ENCODE measurements at places on chromosomes 3 and 15.
A peak's percentile ranks its signal among the peaks of the same experiment; 100 is the strongest.

- no peak for DNase-seq
Measured at GRCh38 chr3:136979684-136980083, 21.9 kb downstream of the IL20RB start.

GRCh38 chr15:38750786-38751185 is 186.2 kb upstream of the RASGRP1 start:
- no peak for DNase-seq

DNA sequence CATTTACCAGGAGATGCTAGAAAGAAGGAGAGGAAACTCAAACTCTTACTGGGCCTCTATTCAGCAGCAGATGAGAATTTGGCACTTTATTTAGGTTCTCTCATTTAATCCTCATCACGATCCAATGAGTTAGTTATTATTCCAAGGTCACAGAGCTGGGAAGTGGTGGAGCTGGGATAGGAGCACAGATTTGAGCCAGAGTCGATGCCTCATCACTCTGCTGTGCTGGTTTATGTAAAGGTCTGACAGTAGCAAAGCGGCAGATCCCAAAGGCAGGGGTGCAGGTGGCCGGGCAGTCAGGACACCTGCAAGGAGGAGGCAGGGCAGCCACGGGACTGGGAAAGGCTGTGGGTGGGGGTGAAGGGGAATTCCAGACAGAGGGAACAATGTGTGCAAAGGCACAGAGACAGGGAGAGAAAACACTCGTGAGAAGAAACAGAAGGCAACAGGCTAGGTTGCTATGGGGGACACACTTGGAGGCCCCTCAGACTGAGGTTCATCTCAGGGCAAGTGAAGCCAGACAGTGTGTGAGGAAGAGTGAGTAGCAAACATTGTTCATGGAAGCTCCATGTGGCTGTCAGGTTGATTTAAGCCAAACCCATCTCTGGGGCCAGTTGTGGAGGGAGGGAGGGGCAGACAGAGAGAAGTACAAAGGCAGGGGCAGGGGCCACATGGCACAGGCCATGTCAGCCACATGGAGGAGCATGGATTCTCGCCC is 26.8 kb downstream of the RAB6B start:
- no peak for DNase-seq

DNA sequence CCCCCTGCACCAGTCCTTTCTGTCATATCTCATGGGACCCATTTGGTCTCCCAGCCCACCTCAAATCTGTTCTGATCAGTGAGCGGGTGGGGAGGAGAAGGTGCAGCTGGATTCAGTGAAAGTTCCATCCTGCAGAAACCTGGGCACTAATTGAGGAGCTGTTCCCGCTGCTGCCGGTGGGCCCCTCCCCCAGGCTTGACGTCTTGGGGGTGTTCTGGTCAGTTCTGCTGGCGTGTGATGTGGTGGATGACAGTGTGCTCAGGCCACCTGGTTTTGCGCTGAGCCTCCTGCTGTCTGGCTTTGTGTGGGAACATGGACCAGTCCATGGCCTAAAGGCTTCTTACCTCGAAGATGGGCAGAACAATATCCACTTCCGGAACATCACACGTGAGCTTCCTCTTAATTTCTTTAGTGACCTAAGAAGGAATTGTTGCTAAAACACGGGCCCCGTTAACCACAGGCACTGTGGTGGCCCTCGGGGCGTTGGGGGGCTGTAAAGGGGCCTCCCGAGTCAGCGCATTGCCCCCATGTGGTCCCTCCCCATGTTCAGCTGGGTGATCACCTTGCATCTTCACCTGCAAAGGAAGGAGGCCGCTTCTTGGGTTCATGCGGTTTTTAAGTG is 59.7 kb downstream of the RGMA start:
- DNase-seq = peak; percentile 44

DNA sequence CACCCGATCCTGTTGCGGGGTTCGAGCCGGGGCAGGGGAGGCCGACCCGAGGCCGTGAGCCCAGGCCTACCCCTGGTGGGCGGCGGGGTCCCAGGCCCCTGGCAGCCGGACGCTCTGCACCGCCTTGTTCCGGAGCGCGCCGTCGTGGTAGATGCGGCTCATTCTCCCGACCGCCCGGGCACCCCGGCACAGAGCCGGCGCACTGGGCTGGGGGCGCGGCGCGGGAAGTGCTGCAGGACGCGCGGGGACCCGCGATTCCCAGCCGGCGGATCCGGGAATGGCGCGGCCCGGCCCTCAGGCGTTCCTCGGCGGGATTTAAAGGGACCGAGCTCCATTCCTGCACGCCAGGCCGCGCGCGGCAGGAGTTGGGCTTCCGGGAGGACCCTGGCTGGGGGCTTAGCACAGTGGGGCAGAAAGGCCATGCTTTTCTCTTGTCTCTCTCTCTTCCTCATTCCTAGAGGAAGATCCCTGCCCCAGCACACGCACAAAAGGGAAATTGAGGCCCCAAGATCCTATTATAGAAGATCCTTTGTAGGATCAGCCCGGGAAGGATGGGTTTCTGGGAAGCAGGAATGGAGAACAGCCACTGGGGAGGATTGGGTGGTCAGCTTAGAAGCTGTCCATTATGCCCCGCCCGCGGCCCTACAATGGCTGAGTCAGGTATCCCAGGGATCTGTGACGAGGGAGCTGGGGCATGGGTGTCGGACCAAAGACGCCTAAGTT is at the start of gene ARPIN:
Gene ARPIN, minus strand, starts transcription at position 279 of the 723 bp plus-strand sequence. Its CDS starts 117 bp downstream, at position 162.
- peak; percentile 56 for DNase-seq

GRCh38 chr3:27130796-27131195 is 238.4 kb downstream of the NEK10 start:
- no peak for DNase-seq

DNA sequence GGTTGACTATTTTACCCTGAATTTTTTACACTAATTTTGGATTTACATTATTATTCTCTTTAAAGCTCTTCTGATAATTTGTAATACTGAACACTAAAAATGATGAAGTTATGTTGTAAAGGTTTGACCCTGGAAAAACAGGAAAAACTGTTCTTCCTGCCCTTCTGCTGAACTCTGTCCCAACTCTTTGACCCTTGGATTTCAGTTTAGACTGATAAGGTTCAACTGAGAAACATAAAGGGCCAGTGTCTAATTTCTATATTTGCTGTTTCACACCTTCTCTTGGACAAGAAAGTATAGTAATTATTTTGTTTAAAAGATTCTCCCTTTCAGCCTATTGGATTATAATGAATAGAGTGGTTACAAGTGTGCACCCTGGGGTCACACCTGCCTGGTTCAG is 12.8 kb upstream of the TMOD3 start:
- no peak for DNase-seq

- DNase-seq = no peak
Measured at GRCh38 chr15:25655207-25655948, 207.7 kb downstream of the ATP10A start.

GRCh38 chr3:72629191-72629631 is 219.0 kb downstream of the SHQ1 start:
- no peak for DNase-seq
